Hindlimb muscle (tissue), 1 donor: ENCODE measurements at places on chromosomes 12 and 14. TPM values are rescaled to one million over a fixed set of nuclear protein-coding genes. Genes with fewer than 3 reads are reported as not detected.
A peak's percentile ranks its signal among the peaks of the same experiment; 100 is the strongest.

GRCh38 chr12:4717806-4718205 is 2.4 kb upstream of the GALNT8 start:
- no peak for DNase-seq

DNA sequence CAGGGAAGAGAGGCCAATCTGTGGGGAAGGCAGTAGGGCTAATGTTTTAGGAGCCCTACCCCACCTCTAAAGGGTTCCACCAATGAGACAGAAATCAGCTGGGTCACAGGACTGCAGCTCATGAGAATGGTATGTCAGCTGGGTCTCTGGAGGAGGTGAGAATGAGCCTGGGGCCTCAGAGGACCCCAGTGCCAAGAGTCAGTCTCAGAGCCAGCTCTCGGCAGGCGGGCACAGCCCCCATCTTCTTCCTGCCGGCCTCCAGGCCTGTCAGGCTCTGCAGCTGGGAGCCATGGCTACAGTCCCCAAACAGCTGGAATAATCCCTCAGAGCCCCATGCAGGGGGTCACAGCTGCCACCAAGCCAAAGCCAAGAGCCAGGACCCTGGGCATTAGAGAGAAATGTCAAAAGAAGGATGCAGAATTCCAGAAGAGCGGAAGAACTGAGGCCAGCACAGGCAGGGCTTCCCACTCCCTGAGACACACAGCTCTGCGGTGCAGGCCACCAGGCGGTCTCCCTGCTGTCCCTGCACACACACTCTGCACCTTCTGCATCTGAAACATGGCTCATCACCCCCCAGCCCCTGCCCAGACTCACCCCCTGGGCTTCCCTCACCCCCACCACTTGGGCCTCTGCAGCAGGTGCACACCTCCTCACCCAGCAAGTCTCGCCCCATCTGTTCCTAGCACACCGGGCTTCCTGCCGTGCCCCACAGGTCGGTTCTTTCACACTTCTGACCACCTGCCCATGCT is 26.0 kb downstream of the ITPK1 start:
- no peak for DNase-seq

DNA sequence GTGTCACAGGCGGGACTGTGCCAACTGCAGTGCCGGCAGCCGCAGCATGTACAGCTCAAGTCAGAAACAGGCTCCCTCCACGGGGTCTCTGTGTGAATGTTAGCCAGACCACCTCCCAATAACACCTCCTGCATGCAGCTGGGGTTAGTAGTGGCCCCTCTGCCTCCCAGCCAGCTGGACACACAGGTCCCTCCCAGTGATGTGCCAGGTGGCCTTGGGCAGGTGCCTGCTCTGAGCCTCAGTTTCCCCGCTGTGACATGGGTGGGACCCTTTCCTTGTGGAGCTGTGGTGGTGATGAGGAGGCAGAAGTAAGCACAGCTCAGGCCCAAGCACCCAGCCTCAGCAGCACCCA is 139.9 kb downstream of the ADGRD1 start:
- no peak for DNase-seq

- peak; percentile 13 for DNase-seq
Measured at GRCh38 chr12:85923767-85924331, 49.8 kb downstream of the NTS start.

- DNase-seq: no peak
Measured at GRCh38 chr12:88723219-88723618, 142.9 kb upstream of the KITLG start.

Gene LRFN5
- 8.4 TPM for polyA plus RNA-seq

Gene TTC5
- polyA plus RNA-seq: 11.3 TPM

GRCh38 chr12:25054783-25055144 is 105.9 kb upstream of the BCAT1 start:
- no peak for DNase-seq

DNA sequence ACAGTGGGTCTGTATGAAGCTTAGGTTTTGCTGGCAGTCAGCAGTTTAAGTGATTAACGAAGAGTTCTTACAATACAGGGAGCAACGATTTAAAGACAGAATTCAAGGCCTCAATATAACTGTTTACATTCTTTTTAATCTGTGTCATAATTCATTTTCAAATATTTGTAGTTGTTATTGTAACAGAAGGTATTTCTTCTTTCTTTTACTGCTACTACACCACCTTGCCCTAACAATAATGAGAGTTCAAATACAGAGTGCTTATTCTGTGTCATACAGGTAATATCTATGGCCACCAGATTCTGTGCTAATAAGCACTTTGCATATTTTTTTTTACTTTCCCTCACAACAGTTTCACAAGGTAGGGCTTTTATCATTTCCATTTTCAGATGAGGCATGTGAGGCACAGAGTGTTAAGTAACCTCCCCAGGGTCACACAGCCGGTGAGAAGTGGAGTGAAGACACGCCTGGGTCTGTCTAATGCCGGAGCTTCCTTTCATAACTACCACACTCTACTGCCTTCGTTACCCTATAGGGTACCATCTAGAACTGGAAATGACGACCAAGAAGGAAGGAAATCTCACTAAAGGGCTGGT is 81.9 kb downstream of the PELI2 start:
- no peak for DNase-seq

- DNase-seq: no peak
Measured at GRCh38 chr12:1949771-1950470, 31.5 kb upstream of the CACNA2D4 start.

DNA sequence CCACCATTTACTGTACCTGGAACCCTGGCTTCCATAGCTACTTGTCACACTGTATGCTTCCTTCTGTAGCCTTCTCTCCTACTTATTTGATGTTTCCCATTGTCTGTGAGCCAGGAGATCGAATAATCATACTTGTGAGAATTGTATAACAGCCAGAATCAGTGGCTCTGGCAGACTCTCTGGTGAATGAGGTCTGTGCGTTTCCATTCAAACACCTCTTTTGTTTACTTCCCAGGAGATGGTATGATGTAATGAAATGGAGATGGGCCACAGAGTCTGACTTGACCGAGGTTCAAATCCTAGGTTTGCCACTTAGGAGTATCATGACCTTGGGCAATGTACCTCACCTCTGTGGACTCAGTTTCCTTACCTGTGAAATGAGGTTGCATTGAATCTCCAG is 35.7 kb upstream of the CLMN start:
- DNase-seq: no peak

Gene FOXG1
- polyA plus RNA-seq: not detected

Gene ARHGAP5
- polyA plus RNA-seq: 37.8 TPM

GRCh38 chr12:51349026-51349425 is 2.5 kb upstream of the CELA1 start:
- DNase-seq: no peak

- no peak for DNase-seq
Measured at GRCh38 chr14:101553393-101553792, 7.9 kb upstream of the DIO3 start.

- DNase-seq: no peak
Measured at GRCh38 chr12:5014269-5014668, 29.4 kb upstream of the KCNA5 start.

GRCh38 chr14:52069307-52070050 is 620 bp upstream of the NID2 start:
- DNase-seq: peak; percentile 56

GRCh38 chr14:69972755-69973154 is 93.5 kb downstream of the SMOC1 start:
- DNase-seq: no peak

DNA sequence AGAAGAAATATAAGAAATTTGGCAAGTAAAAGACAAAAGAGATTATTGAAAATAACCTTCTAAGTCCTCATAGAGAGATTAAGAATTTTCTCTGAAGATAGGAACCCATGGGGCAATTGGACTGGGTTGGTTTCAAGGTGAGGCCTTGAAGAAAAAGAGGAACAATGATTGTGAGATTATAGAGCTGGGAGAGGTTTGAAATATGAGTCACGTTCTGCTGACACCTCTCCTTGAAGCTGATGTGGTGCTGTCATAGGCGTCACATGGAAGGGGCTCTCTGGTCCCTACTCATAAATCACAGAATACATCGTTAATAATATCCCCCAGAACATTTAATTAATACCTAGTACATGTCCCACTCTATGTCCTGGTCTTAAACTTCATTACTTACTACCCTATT is 227.6 kb upstream of the PDE3A start:
- no peak for DNase-seq

Gene TAOK3
- 19.1 TPM for polyA plus RNA-seq

- no peak for DNase-seq
Measured at GRCh38 chr12:123854232-123854631, 92.1 kb downstream of the DNAH10 start.

Gene SIX4
- 26.3 TPM for polyA plus RNA-seq
